ENCODE measurements at places on chromosomes 12 and 14.

GRCh38 chr14:63543826-63544406 lies 739 bp upstream of the PPP2R5E start:
- DNase-seq: no peak

DNA sequence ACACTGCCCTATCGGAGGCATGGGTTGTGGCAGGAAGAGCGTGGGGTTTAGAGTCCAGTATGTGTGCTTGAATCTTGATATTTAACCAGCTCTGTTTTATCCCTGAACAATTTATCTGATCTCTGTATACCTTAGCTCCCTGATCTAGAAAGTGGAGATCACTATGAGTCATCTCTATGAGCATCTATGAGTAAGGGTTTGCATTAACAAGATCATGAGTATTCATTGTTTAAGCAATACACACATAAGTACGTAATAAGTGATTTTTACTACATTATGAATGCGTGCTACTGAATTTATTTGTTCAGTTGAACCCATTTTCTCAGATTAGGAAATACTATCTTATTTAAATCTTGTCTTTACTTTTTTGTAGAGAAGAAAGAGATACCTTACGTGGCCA lies 49.4 kb downstream of the GPATCH2L start:
- no peak for DNase-seq

DNA sequence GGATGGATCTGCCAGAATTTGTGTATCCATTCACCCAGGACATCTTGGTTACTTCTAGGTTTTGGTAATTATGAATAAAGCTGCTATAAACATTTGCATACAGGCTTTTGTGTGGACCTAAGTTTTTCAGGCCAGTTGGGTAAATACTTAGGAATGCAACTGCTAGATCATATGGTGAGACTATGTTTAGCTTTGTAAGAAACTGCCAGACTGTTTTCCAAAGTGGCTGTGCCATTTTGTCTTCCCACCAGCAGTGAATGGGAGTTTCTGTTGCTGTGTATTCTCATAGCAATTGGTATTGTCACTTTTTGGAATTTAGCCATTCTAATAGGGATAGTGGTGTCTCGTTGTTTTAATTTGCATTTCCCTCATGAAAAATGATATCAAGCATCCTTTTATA lies 133.0 kb downstream of the KIF26A start:
- no peak for DNase-seq

DNA sequence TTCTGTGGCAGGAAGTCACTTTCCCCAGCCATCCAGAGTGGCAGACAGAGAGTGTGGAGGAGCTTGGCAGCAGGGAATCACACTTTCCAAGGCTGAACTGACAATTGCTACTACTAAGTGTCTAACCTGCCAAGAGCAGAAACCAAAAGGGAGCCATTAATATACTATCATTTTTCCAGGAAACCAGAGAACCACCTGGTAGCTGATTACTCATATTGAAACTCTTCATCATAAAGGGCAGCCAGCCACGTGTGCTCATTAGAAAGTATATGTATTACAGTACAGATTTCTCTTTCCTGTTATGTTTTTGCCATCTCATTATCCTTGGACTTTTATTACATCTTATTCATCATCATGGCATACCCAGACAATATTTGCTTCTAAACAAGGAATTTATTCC lies 374.9 kb downstream of the GXYLT1 start:
- no peak for DNase-seq

DNA sequence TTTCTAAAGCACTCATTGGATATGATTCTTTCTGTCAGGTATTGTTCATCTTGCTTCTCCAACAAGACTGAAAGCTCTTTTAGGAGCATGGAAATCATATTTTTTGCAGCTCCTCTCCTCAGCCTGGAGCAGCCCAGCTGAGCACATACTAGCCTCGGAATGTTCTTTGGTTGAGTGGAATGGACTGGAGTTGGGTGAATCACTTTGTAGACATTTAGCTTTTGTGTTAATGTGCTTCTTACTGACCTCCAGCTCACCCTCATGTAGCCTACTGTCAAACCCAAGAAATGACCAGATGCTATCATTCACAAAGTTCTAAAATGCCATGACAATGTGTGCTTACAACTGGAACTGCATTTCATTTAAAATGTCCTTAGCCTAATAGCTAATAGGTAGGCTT lies 161.1 kb downstream of the NUAK1 start:
- no peak for DNase-seq
